ENCODE measurements at places on chromosomes 13 and 19.

DNA sequence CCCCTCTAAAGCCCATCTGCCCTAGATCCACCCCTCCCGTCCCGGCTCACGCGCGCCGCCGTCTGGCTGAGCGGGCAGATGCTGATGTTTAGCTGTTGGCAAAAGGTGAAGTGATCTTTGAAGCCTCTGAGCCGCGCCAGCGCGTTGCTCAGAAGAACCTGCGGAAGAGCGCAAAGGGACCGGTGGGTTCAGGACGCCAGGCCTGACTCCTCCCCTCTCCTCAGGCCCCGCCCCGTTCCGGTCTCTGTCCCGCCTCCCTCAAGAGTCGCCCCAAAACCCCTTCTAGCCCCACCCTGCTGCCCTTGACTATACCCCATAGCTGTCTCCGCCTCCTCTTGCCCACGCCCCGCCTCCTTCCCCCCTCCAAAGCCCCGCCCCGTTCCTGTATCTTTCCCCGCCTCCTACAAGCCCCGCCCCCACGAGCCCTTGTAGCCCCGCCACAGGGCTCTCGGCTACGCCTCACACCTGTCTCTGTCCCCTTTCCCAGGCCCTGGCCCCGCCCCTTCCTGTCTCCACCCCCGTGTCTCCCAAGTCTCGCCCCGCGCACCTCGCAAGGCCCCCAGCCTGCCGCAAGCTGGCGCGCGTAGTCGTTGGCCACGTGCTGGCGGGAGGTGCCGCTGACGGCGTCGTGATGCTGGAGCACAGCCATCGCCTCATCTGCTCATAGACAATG, 9.5 kb downstream of the MAN2B1 start:
- DNase-seq, result no peak

GRCh38 chr19:18366021-18366435, 19.9 kb upstream of the GDF15 start:
- no peak for DNase-seq

GRCh38 chr19:14031719-14032480, at the start of gene IL27RA:
TSS of gene IL27RA (plus strand) at chr19:14031762. CDS start at chr19:14031873, 111 bp downstream.
- peak; percentile 54 for DNase-seq

GRCh38 chr13:21008026-21008425, 53.4 kb downstream of the LATS2 start:
- no peak for DNase-seq

DNA sequence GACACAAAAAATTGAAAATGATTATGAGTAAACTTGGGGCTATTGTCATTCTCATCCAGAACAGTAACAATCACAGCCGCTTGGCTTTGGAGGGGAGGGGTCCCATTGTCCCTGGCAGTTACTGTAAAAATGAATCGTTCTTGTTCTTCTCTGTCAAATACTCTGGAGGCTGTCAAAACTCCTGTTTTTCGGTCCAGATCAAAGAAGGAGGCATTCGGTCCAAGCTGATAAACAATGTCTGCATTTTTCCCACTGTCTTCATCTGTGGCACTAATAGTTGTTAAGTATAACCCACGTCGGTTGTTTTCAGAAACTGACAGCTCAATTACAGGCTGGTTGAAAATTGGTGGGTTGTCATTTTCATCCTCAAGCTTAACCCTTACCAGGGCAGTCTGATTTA, 3.4 kb downstream of the PCDH9 start:
- DNase-seq, result no peak

DNA sequence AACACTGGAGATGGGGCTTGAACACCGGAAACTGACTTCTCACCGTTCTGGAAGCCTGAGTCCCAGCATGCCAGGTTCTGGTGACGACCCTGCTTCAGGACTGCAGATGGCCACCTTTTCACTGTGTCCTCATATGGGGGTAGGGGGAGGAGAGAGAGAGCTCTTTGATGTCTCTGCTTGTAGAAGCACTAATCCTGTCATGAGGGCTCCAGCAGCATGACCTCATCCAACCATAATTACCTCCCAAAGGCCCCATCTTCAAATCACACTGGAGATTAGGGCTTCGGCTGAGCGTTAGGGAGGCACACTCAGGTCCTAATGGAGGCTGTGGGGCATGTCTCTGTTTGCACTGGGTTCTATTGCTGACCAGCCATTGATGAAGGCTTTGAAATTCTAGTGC, 255.3 kb downstream of the TEX29 start:
- DNase-seq, result no peak

GRCh38 chr13:30034458-30034795, 184.0 kb upstream of the UBL3 start:
- no peak for DNase-seq

DNA sequence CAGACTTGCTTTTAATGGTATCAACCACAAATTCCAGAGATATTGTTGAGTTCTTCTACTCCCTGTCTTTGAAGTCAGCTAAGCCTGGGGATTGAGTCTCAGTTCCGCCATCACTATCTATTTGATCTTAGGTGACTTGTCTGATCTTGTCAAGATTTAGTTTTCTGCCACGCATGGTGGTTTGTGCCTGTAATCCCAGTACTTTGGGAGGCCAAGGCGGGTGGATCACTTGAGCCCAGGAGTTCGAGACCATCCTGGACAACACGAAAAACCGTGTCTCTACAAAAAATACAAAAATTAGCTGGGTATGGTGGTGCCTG, 376.9 kb downstream of the FGF9 start:
- no peak for DNase-seq

DNA sequence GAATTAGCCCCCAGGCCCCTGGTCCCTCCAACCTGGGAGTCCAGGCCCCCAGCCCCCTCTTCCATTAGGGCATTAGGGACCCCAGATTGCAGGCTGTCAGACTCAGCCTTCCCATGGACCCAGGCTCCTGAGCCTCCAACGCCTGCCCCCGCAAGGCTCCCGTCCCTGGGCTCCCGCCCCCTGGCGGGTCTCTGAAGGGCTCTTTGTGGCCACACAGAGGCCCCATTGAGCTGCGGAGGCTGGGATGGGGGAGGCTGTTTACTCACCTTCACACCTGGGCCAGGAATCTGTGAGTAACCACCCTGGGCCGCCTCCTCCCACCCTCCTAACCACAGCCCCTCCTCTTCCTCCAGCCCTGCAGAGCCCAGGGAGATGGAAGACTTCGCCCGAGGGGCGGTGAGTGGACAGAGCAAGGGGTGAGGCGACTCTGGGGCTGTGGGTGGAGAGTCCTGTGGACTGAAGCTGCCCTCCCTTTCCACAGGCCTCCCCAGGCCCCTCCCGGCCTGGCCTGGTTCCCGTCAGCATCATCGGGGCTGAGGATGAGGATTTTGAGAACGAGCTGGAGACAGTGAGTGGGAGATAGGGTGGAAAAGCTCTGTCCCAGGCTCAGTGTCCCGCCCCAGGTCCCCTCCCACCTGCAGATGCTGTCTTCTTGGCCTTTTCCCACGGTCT, 4.9 kb downstream of the ARHGEF1 start:
- DNase-seq, result no peak
